ENCODE measurements at places on chromosomes 6 and 20. TPM values are rescaled to one million over a fixed set of nuclear protein-coding genes. Genes with fewer than 3 reads are reported as not detected.

The LPIN3 gene
- total RNA-seq: 0.14 TPM

The TMEM151B gene
- total RNA-seq: not detected

The FAM83B gene
- total RNA-seq: not detected

The SLC32A1 gene
- not detected for total RNA-seq

The ANKRD66 gene
- total RNA-seq: not detected

The RIPPLY2 gene
- not detected for total RNA-seq

The FAM120B gene
- total RNA-seq: 25.3 TPM

The FAM83D gene
- total RNA-seq: 5.3 TPM

The EDN1 gene
- total RNA-seq: 0.95 TPM

The LHFPL5 gene
- not detected for total RNA-seq

The FAM110A gene
- total RNA-seq: 7.7 TPM

The ACSS2 gene
- 12.7 TPM for total RNA-seq

The ATP9A gene
- 0.92 TPM for total RNA-seq
